ENCODE measurements at places on chromosomes 1 and 21.

DNA sequence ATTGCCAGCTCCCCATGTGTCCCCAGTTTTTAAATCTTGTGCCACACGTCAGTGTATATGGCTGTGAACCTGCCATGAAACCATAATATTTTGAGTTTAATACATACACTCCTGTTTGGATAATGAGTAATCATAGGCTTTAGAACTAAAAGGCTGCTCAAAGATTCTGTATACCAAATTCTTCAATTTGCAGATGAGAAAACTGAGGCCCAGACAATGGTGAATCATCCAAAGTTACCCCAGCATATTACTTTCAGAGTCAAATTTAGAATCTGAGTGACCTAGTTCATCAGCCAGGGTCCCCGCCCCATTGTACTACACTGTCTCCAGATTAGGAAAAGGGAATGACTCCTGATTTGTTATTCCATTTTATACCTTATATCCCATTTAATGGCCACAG, 224.6 kb downstream of the FGGY start:
- DNase-seq, result no peak

DNA sequence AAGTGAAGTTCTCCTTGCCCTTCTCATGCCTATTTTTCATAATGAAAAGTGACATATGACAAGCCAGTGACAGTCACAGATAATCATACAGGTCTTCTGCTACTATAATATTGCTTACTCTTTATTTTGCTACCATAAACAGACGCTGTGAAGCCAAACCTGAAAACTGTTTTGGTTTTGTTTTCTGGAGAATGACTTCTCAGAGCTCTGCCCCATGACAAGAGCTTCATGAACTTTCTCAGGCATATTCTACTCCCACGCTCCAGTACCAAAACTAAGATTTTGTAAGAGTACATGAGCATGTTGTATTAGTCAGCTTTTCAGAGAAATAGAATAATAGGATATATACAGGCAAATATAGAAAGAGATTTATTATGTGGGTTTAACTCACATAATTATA, 64.3 kb upstream of the VTCN1 start:
- no peak for DNase-seq

GRCh38 chr1:155170101-155170785, 2.9 kb downstream of the KRTCAP2 start:
- no peak for DNase-seq

DNA sequence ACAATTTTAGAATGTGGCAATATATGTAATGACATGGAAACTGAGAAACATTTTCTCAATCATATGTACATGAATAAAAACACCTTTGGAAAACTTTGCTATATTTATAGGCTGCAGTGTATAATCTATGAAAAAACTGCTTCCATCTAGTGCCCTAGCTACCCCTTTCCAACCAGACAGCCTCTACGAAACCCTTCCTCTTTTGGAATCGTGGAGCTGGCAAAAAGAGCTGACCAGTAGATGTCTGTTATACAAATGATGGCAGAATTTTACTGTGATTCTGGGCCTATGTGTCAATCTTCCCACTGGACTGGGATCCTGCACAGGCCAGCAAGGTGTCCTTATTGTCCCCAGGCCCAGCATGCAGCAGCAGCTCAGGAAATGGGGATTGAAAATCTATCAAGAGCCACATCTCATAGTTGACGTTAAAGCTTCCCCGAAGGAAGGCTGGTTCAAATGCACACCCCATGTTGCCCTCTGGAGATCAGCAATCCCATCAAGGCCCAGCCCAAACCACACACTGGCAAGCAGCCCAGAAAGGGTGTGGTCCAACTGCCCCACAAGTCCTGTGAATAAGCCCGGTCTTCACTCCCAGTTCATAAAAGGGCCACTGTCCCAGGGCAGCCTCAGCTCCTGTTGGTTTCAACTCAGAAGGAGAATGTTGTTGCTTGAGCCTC, 8.8 kb upstream of the FAM20B start:
- DNase-seq, result no peak

GRCh38 chr1:66951513-66951912, 26.7 kb downstream of the MIER1 start:
- no peak for DNase-seq

DNA sequence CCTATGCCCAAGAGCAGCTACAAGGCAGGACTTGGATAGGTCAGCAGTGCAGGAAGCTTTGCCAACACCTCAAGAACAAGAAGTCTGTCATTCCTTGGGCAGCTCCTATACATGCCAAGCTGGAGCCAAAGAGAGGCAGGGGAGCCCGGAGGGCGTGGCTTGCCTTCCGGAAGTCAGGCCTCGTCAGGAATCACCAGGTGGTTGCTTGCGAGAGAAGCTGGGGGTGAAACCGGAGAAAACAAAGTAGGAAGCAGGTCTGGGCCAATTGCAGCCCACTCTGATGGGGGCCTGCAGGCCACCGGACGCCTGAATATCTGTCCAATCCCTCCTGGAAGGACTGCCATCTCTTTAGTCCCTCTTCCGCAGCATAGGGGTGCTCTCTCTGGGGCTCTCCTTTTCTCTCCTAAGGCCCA, 794 bp upstream of the FAM76A start:
- DNase-seq, result no peak

DNA sequence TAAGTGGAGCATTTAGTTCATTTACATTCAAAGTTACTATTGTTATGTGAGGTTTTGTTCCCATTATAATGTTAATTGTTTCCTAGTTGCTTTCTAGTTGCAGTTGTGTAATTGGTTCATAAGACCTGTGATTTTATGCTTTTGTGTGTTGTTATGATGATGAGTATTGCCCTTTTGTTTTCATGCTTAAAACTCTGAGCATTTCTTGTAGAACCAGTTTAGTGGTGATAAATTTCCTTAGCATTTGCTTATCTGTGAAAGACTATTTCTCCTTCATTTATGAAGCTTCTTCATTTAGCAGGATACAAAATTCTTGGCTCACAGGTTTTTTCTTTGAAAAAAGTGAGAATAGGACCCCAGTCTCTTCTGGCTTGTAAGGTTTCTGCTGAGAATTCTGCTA, 274.8 kb upstream of the SPAG17 start:
- no peak for DNase-seq

DNA sequence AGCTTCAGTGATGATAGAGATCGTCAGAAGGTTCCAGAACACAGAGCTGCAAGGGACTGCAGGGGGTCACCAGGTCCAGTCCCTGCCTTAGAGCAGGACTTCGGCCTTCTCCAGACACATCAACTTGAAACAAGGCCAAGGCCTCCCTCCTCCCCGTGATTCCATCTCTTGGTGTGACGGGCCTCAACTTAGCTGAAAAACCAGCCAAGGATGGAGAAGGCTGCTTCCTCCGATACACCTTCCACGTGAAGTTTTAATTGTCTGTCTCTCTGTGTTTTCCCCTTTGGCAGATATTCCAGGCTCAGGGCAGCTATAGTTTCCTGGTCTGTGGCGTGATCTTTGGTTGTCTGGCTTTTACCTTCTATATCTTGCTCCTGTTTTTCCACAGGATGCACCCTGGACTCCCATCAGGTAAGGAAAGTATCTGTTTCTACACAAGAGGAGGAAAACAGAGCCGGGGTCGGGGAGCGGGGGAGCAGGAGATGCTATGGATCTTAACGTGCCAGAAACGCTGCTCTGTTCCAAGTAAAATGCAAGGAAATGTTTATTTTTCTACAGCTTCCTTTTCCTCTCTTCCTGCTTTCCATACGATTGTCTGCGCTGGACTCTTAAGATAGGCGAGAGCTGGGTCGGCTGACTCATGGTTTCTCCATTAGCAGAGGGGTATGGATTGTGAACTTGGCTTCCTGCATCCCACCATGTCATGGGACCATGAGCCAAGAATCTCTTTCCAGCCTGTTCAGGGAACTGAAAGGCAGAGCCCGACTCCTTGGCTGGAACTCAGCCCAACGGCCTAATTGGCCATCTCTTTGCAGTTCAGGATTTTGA, 32.8 kb downstream of the ELK4 start:
- no peak for DNase-seq

DNA sequence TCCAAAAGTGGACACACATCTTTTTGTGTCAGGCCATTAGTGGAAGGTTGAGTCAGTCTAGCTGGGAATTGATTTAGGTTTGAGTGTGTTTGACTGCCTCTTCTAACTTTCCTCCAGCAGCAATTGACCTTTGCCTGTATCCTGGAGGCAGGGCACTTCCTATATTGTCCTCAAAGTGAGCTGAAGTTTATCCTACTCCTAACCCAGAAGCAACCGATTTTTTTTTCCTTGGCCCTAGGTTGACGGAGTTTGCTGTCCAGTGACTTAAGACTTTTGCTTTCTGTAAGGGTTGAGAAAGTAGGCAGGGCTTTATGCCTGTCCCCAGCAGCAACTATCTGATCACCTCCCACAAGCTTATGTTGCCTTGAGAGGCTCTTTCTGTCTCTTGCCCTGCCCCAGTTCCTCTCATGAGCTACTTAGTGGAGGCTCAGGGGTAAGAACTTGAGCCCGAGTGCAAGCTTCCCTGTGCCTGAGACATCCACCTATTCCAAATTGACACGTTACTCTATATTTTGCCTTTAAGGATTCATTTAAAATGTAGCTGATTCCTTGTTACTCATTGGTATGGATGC, 30.9 kb downstream of the SLC35F3 start:
- DNase-seq, result no peak

DNA sequence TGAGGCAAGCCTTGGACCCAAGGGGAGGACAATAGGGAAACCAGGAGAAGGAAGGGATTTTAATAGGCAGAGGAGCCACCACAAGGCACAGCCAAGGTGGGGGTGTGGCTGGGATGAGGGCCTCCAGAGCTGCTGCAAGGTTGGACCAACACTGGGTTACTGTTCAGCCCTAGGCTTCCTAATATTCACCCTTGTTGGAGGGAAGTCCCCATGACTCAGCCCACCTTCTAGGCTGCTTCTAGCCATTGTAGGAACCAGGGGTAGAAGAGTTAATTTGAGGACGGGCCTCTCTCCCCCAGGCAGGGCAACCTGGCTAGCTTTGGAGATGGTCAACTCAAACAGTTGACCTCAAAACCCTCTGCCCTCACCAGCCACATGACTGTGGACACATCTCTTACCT, 59.5 kb downstream of the KCNN3 start:
- DNase-seq, result peak; percentile 5

- no peak for DNase-seq
Observed at GRCh38 chr1:229141689-229142377, 129.1 kb upstream of the RAB4A start.

DNA sequence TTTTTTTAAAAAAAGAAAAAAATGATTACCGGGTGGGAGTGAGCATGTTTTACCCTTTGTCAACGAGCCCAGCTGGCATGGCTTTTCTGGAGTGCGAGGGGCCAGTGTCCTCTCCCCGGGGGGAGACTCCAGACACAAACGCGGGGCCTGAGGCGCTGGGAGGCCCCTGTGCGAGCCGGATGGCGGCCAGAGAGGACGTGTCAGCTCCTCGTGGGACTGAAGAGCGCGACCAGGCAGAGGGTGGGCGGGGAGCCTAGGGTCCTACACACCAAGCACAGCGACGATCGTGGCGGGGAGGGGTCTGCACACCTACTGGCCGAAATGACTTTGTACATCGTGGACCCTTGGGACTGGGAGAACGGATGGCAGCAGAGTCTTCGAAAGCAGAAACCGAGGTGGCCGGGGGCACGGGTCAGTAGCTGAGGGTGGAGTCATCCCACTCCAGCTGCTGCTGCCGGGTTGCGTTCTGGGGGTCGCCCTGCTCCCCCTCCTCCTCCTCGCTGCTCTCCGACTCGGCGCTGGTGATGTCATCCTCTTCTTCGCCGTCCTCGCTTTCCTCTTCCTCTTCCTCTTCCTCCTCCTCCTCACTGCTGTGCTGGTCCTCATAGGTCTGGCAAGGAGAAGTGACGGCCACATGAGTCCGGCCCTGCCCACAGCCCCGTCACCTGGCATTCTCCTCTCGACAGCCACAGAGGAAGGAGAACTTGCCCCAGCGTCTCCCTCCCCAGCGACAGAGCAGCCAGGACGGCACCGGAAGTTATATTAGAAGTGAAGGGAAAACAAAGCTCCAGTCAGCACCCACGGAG, 78.8 kb downstream of the PIK3CD start:
- no peak for DNase-seq

- no peak for DNase-seq
Observed at GRCh38 chr21:39527067-39527595, 75.4 kb downstream of the SH3BGR start.

GRCh38 chr21:34278451-34278850, 85.4 kb upstream of the KCNE2 start:
- DNase-seq, result no peak

GRCh38 chr1:39272798-39273469, 68.4 kb downstream of the MACF1 start:
- DNase-seq, result no peak

- no peak for DNase-seq
Observed at GRCh38 chr1:115340879-115341278, 2.8 kb upstream of the NGF start.

GRCh38 chr1:36532810-36533401, 50.2 kb upstream of the CSF3R start:
- no peak for DNase-seq

DNA sequence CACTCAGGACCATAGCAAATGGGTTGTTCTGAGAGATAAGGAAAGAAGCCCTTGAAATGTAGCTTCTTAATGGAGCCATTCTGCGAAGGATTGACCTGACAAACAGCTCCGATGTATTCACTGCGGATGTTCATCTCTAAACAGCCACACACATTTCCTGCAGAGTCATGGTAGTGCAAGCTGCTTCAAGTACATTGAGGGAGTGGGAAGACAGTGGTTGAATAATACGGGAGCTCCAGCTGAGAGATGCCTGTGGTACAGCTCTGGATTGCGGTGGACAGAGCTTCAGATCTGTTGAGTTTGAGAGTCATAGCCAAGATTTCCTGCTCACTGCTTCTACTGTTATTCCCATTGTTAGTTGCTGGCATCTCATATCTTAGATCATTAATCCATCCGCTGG, 86.6 kb downstream of the ZBTB18 start:
- no peak for DNase-seq

DNA sequence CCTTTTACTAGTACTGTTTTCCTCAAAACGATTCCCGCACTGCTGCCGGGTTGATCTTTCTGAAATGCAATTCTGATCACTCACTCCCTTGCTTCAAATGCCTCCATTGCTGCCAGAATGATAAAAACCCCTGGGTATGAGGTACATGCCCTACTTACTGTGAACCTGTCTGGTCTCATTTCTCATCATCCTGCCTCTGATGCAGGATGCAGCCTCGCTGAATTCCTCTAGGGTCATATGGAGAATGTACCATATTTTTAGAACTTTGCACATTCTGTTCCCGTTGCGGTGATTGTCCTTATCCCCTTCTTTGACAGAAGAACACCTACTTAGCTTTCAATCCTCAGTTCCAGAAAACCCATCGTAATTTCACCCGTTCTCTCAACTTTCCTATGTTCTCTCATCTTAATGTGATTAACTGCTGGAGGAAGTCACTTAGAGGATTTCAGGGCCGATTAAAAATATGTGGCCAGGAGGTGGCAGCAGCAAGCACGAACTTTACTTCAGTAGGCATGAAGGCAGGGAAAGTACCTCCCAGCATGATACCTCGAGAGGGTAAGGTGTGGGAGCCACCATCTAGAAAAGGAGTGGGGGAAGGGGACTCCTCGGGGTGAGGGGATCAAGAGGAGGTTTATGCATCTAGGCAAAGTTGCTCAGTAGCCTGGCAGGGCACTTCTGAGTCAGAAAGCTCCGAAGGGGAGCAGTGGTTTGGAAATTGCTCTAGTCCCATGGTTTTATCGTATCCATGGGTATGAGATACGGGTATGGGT, 361.5 kb upstream of the ZP4 start:
- DNase-seq, result peak; percentile 11

- DNase-seq, result no peak
Observed at GRCh38 chr1:97145321-97145956, 423.9 kb downstream of the PTBP2 start.

Measured in stimulated activated CD4-positive, alpha-beta T cell treated with anti-CD3 and anti-CD28 coated beads, Interleukin-4, amount 100 ng/mL, for 1 hour (primary cell).